BE2C (cell line): ENCODE measurements at places on chromosomes 7 and 10.

- peak; percentile 40 for DNase-seq
Observed at GRCh38 chr10:102627736-102628293, 16.5 kb upstream of the TRIM8 start.

- peak; percentile 19 for DNase-seq
Observed at GRCh38 chr7:142587578-142588191, 161.6 kb upstream of the PRSS1 start.

DNA sequence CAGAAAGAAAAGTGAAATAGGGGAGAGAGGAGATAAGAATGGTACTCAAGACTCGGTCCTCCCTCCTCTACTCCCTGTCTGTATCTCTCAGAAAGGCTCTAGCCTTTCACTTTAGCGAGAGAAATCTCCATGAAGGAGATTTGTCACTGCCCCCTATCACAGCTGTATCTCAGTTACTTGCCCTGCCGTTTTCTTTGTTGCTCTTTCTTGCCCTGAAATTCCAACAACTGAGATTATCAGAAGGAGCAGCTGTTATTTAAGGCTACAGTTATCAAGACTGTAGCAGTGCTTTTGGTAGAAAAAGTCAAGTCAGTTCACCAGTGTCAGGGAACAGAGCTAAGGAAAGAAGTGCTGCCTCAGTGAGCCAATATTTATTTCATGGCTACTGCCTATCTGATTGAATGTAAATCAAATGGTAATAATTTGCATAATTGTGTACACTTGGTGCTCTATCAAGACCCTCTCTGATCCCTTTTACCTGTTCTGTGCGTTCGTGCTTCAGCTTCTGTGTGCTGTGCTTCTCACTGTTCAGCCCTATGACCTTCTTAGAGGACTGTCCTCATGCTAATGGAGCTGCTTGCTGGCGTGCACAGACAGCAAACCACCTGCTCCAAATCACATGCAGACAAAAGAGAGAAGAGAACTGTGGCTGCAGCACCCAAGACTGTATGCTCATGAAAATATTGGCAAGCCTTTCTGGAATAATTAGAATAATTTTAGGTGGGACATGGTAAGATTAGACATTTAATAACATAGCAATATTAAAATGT lies 180.2 kb upstream of the FAM3C start:
- no peak for DNase-seq

DNA sequence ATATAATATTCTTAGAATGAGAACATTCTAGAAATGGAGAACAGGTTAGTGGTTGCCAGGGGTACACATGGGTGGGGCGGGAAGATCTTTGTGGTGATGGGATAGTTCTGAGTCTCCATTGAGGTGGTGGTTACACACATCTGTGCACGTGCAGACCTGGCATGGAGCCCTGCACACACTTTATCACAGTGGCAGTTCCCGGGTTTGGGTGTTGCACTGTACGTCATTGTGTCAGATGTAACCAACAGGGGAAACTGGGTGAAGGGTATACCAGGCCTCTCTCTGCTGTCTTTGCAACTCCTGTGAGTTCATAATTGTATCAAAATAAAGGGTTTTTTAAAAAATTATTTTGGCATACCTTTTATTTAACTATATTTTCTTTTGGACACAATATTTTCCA lies 51.1 kb downstream of the LMTK2 start:
- no peak for DNase-seq
